ENCODE measurements at places on chromosomes 16 and 17. TPM values are rescaled to one million over a fixed set of nuclear protein-coding genes. Genes with fewer than 3 reads are reported as not detected.

- DNase-seq, result no peak
Observed at GRCh38 chr16:84090211-84090610, 26.5 kb downstream of the MBTPS1 start.

- DNase-seq, result no peak
Observed at GRCh38 chr17:81976332-81977210, 858 bp upstream of the ASPSCR1 start.

GRCh38 chr16:77922228-77922754, 100.1 kb upstream of the CLEC3A start:
- no peak for DNase-seq

OR3A3 gene
- not detected for total RNA-seq

SMIM36 gene
- total RNA-seq, result not detected

TCAP gene
- total RNA-seq, result 1.6 TPM

SYCE1L gene
- 4.5 TPM for total RNA-seq
